Stimulated activated naive B cell treated with anti-CD40 and anti-IgM and Interleukin-4, amounts not matched to agents 10 μg/mL and 1 μg/mL and 100 μg/mL, for 72 hours (primary cell): ENCODE measurements at places on chromosomes 13 and 19.
A peak's percentile ranks its signal among the peaks of the same experiment; 100 is the strongest.

GRCh38 chr19:5152013-5152763 lies 183.3 kb downstream of the KDM4B start:
- DNase-seq, result no peak

DNA sequence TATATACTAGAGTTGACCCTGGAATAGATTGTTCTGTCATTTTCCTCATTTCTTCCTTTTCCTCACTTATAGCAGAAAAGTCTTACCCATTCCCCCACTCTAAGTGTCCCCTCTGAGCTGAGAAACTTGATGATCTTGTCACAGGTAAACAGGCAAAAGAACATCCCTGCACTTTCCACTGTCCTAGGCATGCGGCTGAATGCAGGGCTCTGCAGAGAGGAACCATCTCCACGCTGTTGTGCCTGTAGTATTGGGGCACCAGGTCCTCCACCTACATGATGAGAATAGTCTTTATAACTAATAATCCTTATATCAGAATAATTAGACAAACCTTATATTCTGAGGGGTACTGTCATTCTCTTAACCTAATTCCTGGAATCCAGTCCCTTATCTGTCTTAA lies 211.3 kb downstream of the RBM26 start:
- no peak for DNase-seq

DNA sequence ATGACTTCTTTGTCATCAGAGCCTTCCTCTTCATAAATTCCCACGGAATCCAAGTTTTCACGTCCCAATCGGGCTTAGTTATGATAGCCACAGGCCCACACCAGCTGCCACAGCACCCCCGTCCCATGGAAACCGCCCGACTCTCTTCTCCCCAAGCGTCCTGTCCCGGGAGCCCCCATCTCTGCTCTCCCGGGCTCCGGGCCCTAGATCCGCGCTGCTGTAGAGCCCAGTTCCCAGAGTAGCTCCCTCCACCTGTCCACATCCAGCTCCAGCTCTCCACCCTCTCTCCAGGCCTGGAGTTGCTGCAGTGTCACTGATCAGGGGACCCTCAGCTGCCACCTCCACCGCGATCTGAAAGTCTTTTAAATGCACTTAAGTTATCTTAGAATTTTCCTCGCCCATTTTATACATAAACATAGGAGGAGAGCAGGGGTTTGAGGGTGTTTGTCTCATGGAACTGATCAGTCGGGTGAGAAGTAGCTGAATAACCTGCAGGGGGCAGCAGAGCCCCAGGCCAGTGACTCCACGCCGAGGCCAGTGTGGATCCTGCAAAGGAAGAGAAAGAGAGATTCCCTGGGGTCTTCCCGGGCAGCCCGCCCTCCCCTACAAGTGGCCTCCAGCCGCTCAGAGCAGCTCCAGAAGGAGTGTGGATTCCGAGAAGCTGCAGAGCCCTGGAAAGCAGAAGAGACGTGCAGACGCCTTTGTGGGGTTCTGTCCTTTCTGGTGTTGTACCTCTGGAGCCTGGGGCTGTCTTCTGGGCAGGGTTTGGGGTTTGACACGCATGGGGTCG lies 1.1 kb upstream of the ZNF763 start:
- DNase-seq, result peak; percentile 61

GRCh38 chr19:48812094-48812929 lies 1.5 kb upstream of the BCAT2 start:
- DNase-seq, result peak; percentile 60

GRCh38 chr19:3483226-3483628 lies at the start of gene SMIM44:
TSS of gene SMIM44 (minus strand) at chr19:3483441. CDS start at chr19:3483403, 38 bp downstream.
- DNase-seq, result no peak

DNA sequence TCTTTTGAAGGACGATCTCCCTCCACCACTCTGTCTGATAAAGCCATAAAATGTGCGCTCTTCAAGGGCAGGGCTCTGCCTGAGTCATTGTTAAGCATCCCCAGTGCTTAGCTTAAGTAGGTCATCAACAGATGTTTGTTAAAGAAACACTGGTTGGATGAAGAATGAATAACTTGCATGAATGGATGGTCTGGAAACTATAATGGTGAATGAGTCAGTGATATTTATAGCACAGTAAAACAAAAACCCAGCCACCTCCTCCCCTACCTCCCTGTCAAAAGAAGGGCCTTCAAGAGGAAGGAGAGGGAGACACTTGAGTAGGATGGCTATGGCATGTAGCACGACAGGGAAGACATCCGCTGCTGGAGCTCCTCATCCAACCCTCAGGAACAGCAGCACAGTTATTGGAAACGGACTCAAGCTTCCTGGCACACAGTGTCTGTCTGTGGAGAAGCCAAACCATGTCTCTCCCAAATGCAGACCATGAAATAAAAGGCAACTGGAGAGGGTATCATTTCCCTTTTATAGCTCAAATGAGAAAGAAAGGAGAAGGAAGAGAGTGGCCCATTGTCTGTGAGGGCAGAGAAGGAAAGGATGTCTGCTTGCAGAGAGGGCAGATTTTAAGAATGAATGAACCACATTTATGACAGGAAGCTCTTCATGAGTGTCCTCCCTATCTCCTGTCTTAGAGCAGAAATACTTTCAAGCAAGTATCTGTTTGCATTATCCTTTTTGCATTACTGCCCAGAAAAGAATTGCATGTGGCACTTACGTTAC lies 183.5 kb upstream of the UBL3 start:
- no peak for DNase-seq

- DNase-seq, result no peak
These were observed 12.9 kb downstream of the GZMM start for GRCh38 chr19:556611-557382.

GRCh38 chr19:29489172-29489951 lies 36.4 kb upstream of the VSTM2B start:
- DNase-seq, result no peak

DNA sequence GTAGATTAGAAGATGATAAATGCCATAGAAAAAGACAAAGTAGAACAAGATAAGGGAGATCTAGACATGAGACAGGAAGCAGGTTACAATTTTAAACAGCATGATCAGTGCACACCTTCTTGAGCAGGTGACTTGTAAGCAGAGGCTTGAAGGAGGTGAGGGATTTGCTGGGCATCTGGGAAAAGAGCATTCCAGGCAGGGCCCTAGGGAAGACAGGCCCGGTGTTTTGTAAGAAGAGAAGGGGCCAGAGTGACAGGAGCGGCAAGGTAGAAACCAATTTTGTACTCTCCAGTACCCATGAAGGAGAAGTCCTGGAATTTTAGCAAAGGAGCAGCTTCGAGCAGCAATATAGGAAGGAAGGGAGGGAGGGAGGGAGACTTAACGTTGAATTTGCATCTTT lies 296.5 kb downstream of the MZT1 start:
- DNase-seq, result no peak

DNA sequence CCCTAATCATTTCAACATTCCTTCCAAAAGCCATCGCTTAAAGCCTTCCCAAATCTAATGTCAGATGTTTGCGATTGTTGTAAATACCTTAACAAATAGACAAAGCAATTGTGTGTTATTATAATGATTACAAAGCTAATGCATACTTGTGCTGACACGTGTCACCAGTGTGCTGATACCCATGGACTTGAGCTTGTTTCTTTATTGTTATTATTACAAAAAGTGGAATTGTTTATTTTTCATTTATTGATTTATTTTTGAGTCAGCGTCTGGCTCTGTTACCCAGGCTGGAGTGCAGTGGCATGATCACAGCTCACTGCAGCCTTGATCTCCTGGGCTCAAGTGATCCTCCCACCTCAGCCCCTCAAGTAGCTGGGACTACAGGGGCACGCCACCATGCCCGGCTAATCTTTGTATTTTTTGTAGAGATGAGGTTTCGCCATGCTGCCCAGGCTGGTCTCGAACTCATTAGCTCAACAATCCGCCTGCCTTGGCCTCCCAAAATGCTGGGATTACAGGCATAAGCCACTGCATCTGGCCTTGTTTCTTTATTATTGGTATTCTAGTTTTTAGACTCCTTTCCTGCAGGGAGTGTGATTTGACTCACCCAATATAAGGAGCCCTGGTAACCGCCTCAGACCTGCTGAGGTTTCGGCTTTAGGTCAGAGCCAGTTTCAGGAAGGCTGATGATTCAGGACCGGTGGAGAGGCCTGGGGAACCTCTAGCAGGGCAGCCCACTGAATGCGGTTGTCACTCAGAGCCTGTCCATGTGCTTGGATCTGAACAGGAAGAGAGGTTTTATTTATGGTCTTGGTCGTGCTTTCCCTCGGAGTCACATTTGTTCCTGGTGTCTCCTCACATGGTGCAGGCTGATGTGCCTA lies 2.1 kb upstream of the FBXO17 start:
- peak; percentile 23 for DNase-seq

DNA sequence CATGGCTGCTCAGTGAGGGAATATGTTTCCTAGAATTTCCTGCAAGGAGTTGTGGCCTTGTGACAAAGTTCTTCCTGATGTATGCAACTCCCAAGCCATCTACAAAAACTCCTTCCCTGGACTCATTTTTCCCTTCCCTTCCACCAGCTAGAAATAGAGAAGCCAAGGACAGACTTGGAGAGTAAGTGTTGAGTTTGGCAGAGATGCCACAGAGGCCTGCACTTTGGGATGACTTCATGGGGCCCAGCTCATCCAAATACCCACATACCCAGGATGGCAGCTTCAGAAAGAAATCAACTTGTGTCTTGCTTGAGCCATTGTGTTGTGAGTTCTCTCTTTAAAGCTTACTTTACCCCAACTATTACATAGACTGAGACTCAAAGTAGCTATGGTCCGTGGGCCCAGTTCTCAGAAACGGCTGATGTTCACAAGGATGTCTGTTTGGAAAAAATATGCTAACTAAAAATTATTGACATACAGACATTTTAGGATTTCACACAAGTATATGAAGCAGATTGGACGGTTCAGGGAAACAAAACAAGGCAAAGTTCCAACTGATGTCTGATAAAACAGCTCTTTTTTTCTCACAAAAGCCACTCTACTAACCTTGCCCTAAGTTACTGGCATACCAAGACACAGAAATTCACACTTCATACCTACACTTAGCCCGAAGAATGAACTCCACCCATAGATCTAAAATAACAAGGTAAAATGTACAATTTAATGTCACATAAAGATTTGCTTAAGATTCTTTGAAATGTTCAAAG lies 107.9 kb downstream of the NALCN start:
- no peak for DNase-seq

- no peak for DNase-seq
These were observed 30.8 kb downstream of the TMED1 start for GRCh38 chr19:10805065-10805757.

- DNase-seq, result no peak
These were observed at the start of gene DMKN for GRCh38 chr19:35513628-35514281. TSS of gene DMKN (minus strand) at chr19:35513649. CDS start at chr19:35513475, 174 bp downstream.

GRCh38 chr19:424546-424945 lies 15.6 kb upstream of the C2CD4C start:
- DNase-seq, result no peak

DNA sequence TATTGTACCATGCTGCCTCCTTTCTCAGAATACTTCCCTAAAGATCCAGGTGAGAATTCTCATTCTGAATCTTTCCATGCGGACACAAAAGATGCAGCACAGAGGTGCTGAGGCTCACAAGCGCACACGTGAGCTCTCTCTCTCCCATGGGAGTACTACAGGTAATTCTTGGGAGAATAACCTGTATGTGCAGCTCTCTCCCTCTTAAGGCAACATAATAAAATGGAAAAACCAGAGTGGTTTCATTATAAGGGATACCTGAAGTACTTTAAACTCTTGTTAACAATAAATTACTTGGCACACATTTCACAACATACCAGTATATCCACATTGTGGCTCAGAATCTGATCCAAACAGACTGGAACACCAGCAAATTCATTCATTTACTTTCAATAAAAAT lies 40.4 kb downstream of the INTS6 start:
- no peak for DNase-seq

- DNase-seq, result no peak
These were observed 23.0 kb downstream of the CUL4A start for GRCh38 chr13:113232208-113233003.

- peak; percentile 82 for DNase-seq
These were observed 4.6 kb upstream of the SIGLEC10 start for GRCh38 chr19:51422053-51422448.

DNA sequence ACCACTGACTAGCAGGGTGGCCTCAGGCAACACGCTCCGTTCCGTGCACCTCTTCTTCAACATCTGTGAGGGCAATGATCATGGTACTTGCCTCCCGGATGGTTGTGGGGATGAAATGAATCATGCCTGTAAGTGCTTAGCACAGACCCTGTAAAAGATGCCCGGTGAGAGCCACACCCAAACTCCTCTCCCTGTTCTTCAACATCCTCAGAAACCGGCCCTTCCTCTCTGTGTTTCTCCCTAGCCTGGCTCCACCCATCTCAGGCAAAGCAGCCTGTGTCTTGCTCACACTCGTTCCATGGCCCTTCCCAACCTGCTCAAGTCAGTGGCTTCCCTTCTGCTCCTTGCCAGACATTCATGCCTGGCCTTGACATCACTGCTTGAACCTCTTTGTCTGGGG lies 5.8 kb upstream of the DMKN start:
- DNase-seq, result no peak

GRCh38 chr13:79684371-79684770 lies 203.4 kb downstream of the NDFIP2 start:
- no peak for DNase-seq

DNA sequence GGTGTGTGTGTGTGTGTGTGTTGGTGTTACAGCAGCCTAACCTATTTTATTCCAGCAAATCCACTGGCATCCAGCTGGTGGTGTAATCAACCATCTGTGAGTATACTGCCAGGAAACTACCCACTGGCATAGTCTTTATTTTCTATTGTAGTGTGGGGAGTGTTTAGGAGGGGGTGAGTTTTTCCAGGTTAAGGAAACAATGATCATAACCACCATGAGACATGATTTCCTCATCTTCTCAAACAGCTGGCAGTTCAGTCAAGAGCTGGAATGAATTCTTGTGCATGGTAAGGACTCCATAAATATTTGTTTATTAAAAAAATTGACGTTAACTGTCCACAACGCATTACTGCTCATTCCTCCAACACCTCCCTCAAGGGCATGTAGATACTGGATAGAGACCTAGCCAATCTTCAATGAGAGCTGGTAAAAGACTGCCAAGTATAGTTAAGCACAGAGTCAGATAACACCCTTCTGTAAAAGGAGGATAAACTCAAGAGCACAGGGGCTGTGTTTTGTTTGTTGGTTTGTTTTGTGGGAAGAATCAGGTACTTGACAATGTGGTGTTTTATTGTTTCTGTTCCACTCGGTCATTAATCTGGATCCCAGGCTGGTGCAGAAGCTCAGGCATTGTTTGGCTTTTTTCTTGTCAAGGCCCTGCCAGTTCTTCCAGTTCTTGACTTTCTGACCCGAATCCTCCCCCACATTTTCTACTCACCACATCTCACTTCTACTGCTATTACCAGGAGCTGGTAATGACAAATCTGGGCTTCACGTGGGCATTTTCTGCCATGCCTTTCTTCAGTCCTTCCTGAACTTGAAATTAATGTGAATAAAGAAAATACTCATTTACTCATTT lies 31.6 kb upstream of the SLC46A3 start:
- DNase-seq, result no peak

DNA sequence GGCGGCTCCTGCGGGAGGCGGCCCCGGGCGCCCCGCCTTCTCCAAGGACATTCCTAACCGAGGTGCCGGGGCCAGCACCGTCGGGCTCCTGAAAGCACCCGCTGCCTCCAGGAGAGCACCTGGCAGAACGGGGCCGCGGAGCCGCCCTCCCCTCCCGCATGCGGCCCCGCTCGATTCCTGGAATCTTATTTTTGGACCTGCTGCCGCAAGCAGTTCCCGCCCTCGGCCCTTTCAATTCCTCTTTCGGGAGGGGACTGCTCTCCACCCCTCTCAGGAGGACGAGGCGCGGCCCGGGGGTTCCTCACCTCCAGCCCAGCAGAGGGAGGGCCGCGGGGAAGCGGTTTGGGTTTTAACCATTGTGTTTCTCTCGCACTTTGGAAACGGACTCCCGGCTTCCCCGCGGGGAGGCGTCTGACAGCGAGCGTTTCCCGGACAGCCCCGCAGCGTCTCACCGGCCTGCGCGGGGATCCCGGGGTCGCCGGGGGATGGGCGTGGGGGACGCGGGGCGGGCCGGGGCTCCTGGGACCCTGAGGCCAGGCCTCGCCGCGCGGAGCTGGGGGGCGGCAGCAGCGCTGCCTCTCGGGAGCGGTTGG lies 849 bp downstream of the GAS6 start:
- DNase-seq, result peak; percentile 88
